Midbrain (tissue), 1 donor: ENCODE measurements at places on chromosomes 6 and 20.

- no peak for DNase-seq
These were observed 166.9 kb downstream of the EDN1 start for GRCh38 chr6:12457094-12457493.

DNA sequence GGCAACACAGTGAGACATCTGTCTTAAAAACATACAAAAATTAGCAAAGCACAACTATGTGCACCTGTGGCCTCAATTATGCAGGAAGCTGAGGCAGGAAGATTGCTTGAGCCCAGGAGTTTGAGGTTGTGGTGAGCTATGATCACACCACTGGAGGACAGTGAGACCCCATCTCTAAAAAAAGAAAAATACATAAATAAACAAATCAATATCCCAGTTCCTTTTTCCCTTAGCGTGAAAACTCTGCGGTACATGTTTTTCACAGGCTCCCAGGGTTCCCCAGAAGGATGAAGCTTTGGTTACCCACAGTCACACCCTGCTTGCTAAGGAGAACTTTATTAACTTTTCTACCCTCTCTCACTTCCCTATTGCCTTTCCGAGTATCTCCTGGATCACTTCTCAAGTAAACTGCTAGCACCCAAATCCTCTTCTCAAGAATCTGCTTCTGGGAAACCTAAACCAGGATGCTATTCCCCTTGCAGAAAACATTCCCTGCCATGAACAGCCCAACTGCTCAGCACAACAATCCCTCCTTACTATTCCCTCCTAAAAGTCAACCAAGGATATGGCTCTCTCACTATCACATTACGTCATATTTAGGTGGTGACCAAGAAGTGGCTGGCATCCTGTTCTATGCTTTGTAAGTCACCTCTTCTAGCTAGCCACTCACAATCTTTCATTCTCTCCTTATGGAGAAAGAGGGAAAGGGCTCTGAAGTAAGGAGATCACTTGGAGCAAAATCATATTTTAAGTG lies 122.4 kb downstream of the IPCEF1 start:
- no peak for DNase-seq

- DNase-seq, result no peak
These were observed 6.3 kb upstream of the GTF3C6 start for GRCh38 chr6:110951986-110952794.

- no peak for DNase-seq
These were observed 10.5 kb upstream of the BEND3 start for GRCh38 chr6:107125771-107126170.

DNA sequence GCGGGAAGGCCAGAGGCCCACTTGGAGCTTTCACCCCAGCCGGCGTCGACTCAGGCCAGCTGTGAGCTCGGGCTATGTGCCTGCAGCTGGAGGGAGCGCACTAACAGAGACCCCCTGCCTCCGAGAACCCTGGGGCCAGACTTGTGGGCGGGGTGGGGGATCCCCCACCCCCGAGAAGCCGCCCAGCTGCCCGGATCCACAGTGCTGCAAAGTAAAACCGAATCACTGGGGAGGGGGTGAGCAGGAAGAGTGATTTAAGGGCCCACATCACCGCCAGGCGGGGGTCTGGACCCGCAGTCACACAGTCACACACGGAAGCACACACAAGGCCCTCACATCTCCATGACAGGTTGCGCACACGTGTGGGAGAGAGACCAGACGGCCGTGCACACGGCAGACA lies 48.7 kb downstream of the KCNQ2 start:
- no peak for DNase-seq

DNA sequence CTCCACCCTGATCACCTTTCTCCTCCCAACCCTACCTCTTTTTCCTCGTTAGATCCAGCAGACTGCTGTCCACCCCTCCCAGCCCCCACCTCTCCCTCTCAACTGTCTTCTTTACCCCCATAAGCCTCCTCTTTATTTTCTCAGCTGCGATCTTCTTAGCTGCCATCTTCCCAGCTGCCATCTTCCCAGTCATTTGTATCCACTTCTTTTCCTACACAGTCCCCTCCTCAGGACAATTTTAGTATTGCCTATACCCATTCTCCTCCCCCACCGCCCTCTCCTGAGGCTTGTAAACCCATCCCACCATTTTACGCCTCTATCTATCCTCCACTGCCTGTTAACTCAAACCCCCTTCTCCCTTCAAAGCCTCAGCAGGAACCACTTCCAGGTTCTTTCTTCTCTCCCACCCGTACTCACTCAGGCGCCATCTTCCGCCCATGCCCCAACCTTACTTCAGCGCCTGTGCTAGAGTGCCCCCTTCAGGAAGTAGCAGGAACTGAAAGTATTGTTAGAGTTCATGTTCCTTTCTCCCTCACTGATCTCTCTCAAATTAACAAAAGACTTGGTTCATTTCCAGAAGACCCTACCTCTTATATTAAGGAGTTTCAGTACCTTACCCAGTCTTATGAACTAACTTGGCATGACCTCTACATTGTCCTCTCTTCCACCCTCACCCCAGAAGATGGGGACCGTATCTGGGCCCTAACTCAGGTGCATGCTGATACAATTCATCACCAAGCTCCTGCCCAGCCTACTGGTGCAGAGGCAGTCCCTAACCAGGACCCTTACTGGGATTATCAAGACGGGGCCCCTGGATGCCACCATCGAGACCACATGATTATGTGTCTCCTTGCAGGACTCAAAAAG lies 236.0 kb downstream of the ADGRG6 start:
- DNase-seq, result no peak
